CD4-positive, alpha-beta T cell treated with Interleukin-4 for 1 hour (primary cell): ENCODE measurements at places on chromosomes 11 and 22.

GRCh38 chr11:16984229-16984628 lies 30.0 kb downstream of the PLEKHA7 start:
- DNase-seq = no peak

DNA sequence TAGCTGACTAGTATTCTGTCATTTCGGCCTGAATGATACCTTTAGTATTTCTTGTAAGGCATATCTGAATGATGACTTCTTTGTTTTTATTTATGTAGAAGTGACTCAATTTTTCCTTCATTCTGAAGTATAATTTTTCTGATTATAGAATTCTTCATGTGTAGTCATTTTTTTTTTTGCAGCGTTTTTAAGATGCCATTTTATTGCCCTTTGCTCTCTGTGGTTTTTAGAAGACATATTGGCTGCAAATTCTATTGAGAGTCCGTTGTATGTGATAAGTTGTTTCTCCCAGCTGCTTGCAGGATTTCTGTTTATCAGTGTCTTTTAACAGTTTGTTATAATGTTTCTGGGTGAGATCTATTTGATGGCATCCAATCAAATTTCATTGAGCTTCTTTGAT lies 1224.8 kb downstream of the JRKL start:
- DNase-seq = no peak

DNA sequence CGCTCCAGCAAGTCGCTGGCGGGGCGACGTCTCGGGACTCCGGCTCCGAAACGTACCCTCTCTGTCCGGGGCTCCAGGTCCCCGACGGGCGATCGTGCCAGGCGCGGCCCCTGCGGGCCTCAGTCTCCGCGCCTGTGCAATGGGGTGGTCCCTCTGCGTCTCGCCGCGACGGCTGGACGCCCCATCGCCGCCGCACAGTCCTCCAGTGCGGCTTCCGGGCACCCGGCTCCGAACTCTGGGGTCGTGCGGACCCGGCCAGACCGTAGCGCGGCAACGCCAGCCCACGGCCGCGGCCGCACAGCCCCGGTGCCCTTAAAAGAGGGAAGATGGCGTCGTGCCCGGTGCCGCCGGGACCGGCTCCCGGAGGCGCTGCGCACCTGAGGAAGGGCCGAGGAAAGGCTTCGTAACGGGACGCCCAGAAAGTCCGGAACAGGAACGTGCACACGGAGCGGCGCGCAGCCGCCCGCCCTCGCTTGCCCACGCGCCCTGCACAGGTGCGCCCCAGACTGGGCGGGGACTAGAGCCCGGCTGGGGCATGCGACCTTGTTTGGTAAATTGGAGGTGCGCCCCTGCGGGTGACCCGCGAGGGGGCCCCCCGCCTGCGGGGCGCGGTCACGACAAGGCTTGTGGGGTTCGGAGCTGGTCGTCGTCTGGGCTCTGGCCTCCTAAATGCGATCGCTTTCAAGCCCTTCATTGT lies 525 bp downstream of the BIK start:
- peak; percentile 53 for DNase-seq

GRCh38 chr11:87366346-87366745 lies 328.6 kb downstream of the TMEM135 start:
- DNase-seq = no peak

- no peak for DNase-seq
These were observed 28.1 kb downstream of the DRD4 start for GRCh38 chr11:665062-665703.

GRCh38 chr22:22094921-22095320 lies 112.3 kb upstream of the TOP3B start:
- DNase-seq = no peak

- DNase-seq = no peak
These were observed 87.4 kb downstream of the HIPK3 start for GRCh38 chr11:33344611-33345010.

GRCh38 chr22:47086596-47087248 lies 324.3 kb downstream of the TBC1D22A start:
- DNase-seq = no peak

DNA sequence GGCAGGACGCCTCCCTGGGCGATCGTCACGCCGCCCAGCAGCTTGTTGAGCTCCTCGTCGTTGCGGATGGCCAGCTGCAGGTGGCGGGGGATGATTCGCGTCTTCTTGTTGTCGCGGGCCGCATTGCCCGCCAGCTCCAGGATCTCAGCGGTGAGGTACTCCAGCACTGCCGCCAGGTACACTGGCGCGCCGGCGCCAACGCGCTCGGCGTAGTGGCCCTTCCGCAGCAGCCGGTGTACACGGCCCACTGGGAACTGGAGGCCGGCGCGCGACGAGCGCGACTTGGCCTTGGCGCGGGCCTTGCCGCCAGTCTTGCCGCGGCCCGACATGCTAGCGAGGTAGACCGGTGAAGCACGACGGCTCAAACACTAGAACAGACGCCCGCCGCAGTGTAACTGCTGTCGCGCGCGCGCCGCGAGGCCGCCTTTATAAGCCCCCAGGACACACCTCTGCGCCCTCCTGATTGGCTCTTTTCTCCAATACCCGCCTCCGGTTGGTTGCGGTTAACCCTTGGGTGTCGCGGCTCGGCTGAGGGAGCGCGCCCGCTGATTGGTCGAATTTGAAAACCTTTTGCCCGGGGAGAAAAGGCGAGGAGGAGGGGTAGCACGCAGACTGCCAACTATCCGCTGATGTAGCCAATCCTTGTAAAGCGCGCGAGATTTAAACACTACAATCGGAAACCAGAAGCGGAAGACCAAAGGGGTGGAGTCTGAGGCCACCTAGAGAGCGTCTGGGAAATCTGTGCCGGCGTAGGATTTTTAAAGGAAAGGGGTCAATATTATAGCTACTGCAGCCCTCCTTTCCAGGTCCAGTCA lies 6.4 kb downstream of the DPAGT1 start:
- DNase-seq = peak; percentile 100
